ENCODE measurements at places on chromosomes 4 and X.

- DNase-seq: no peak
Observed at GRCh38 chr4:3715061-3715854, 50.9 kb upstream of the ADRA2C start.

DNA sequence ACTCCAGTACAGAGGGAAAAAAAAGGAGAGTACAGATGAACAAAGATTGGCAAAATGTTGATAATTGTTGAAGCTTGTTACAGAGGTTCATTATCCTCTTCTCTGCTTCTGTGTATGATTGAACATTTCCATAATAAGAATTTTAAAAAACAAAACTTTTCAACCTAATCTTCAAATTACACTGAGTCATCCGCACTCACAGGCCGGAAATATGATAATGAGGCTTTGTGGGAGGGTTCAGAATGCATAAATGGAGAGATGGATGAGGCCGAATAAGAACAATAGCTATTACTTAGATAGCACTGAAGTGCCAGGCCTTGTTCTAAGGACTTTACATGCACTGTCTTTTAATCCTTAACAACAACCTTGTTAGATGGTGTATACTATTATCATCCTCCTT, 4.6 kb upstream of the ERCC6L start:
- DNase-seq: no peak

- no peak for DNase-seq
Observed at GRCh38 chr4:44961001-44961755, 234.8 kb upstream of the GNPDA2 start.

GRCh38 chrX:50677789-50678188, 136.2 kb downstream of the SHROOM4 start:
- DNase-seq: no peak

- no peak for DNase-seq
Observed at GRCh38 chr4:91758487-91758886, 545.3 kb upstream of the GRID2 start.

DNA sequence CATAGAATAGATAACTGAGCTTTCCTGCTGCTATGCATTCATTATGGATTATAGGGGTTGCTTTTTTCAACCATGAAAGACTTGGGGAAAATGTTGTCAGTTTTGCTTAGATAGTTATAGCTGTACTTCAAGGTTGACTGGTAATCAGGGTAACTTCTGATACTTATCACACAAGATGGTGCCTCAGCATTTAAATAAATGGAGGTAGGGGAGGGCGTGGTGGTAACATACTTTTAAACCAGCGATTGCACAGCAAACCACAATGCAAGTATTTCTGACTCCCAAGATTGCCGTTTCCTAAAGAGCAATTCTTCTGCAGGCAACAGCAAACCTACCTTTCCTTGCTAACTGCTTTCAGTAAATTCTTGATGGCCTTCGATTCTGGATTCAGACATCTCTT, 1.3 kb downstream of the CXCL10 start:
- DNase-seq: no peak

GRCh38 chrX:47611926-47612325, 7.7 kb downstream of the SYN1 start:
- DNase-seq: no peak

DNA sequence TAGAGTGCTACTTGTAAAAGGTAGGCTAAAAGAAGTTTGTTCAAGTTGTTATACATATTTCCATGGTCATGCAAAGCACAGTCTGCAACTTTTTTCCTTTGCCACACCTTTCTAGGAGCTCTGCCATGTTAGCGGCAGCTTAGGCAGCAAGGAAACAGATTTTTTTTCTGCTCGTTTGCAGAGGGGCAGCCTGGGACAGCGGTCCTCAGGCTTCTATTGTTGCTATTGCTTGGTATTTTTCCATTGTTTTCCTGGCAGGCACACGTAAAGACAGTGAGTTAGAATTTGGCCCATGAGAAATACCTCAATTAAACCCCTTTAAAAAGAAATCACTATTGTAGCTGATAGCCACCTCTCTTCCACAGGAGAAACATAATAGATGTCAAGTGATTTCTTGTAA, 391.4 kb downstream of the SH2D1A start:
- DNase-seq: no peak

- peak; percentile 17 for DNase-seq
Observed at GRCh38 chr4:122150931-122151330, 1.2 kb upstream of the BLTP1 start.

GRCh38 chrX:12657433-12657832, 133.8 kb upstream of the PRPS2 start:
- no peak for DNase-seq

- DNase-seq: no peak
Observed at GRCh38 chr4:70760662-70761061, 38.9 kb downstream of the RUFY3 start.

DNA sequence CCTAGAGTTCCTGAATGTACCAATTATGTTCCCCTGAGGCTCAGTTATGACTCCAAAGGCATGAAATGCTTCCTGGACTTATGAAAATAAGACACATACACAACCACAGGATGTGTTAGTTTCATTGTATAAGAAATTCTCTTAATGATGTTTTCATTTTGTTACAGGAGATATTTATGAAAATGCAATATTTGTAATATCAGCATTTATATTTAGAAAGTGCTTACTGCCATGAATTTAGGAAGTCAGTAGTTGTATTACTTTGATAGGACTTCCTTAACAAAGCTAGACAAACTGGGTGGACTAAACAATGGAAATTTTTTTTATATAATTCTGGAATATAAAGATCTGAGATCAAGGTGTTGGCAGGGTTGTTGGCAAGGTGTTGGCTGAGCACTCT, 572.1 kb upstream of the IGFBP7 start:
- no peak for DNase-seq

DNA sequence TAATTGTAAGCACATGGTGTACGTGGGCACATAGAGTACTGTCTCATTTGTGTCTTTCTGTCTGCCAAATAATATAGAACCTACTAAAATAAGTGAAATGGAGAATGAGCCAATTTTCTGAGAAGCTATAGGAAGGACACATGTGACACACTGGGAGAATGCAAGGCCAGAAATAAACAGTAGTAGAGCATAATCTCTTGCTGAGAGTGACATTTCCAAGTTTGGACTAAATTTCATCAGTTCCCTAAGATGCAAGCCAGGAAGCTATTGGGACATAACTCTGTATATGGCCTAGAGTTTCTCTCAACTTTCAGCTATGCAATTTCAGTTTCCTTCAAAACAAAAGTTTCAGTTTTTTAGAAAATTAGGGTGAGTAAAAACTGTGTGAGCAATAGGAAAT, 638.7 kb downstream of the PCDH18 start:
- DNase-seq: no peak

- no peak for DNase-seq
Observed at GRCh38 chrX:115940348-115940747, 230.2 kb upstream of the AGTR2 start.

DNA sequence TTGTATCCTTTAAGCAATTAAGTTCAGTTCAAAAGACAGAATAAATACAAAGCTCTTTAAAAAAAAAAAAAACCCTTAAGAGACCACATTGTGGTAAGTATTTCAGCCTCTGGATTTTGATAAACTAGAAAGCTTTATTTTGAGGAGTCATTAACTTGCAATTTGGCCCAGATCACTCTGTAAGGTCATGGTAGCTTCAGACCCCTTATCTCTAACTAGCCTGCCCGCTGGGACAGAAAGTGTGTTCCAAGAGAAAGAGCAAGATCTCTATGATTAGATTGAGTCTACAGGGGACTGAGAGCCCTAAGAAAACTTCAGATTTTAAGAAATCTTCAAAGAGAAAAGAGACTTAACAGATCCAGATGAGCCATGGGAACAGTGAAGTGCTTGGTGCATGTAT, 45.6 kb downstream of the GALNT7 start:
- no peak for DNase-seq

- DNase-seq: no peak
Observed at GRCh38 chrX:41127477-41128192, 42.4 kb downstream of the USP9X start.

GRCh38 chr4:2078584-2078983, 19.5 kb downstream of the NAT8L start:
- DNase-seq: no peak

- DNase-seq: no peak
Observed at GRCh38 chrX:100649550-100650356, 5.8 kb downstream of the SRPX2 start.

GRCh38 chr4:110108960-110109359, 89.5 kb downstream of the ELOVL6 start:
- no peak for DNase-seq

- DNase-seq: no peak
Observed at GRCh38 chr4:114597410-114598115, 1.0 kb upstream of the UGT8 start.

DNA sequence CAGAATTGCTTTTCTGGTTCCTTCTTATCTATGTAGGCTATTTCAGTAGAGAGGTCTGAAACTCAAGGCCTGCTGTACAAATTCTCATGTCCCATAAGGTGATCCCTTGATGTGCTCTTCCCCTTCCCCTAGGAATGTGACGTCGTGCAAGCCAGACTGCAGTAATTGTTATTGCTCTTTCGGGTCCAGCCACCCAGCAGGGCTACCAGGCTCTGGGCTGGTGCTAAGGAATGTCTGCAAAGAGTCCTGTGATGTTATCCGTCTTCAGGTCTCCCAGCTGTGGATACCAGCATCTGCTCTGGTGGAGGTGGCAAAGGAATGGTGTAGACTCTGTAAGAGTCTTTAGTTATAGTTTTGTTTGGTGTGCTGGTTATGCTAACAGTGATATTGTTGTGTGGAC, 378.7 kb downstream of the C4orf33 start:
- DNase-seq: no peak

GRCh38 chr4:6520978-6521377, 48.6 kb upstream of the PPP2R2C start:
- no peak for DNase-seq

- DNase-seq: no peak
Observed at GRCh38 chr4:128711361-128711760, 98.1 kb upstream of the JADE1 start.

DNA sequence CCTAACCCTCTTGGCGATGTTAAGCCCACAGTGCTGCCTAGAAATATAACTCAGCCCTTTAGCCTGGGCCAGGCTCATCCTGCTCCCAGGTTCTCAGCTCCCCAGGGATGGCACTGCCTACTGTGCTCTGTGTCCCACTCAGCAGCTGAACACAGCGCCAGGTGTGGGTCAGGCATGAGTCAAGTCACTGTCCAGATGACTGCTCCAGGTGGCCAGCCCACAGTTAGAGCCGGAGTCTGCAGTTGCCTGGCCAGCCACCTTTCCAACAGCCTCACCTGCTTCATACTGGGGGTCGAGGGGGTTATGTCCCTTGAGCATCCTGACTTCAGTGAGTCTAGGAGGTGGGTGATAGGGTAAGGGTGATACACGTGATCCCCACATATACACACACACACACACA, 48.4 kb downstream of the TBC1D14 start:
- DNase-seq: no peak

GRCh38 chrX:149259241-149259640, 245.9 kb downstream of the IDS start:
- DNase-seq: no peak

DNA sequence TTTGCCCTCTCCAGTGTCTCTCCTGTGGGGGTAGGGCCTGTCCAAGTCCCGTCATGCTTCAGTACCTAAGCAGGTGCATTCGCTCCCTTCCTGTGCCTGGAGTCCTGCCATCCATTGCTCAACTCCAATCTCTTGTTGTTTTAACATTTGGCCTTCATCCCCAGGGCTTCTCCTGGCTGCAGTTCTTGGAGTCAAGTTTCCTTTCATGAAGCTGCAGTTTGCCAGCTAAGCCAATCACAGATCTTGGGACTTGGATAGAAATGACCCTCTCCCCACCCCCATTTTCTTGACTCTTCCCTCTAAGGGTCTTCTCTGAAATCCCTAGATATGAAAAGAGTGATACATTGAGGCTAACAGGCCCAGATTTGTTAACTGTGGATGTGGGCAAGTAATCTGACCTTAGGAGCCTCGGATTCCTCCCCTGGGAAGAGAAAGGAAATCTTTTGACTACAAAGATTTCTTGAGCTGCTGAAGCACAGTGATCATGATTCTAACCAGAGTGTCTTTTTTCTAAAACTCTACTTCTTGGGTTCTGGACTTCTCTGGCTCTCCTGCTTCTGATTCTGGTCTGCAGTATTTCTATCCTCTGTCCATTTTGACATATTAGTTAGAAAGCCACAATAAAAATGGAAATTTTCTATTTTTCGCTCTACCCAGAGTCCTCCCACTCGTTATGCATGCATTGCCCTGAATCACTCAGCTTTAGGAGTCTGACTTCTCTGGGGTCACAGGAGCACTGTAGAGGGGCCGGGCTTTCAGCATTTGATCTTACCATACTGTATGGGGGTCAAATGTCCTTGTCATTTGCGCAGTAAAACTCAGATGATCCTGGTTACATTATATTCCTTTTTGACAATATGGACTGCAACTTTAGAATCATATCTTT, 61.0 kb downstream of the CHRNA9 start:
- no peak for DNase-seq

GRCh38 chr4:120653804-120654573, 268.5 kb downstream of the PRDM5 start:
- DNase-seq: no peak

GRCh38 chr4:141339966-141340365, 119.3 kb downstream of the ZNF330 start:
- DNase-seq: no peak

DNA sequence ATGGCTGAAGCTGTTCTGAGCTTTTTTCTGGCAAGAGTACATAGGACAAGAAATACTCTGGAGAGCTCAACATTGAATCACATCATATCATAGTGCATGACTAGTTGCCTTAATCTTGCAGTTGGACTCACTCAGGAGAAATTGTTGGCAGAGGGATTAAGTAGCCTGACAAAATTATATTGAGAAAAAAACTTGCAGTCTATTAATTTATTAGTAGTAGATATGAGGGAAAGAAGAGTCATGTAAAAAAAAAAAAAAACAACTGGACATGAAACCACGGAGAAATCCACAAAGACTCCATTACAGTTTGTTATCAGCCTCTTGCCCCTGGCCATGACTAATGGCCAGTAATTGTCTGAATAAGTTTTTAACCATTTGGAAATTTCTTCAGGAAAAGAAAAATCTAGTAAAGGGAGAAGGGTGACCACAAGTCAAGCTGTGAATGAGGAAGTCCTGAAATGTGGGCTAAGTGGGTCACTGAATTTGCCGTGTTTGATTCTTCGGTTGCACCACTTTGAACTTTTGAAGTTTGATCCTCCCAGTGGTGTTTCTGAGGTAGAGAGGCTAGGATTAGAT, 45.6 kb downstream of the FHL1 start:
- DNase-seq: no peak

DNA sequence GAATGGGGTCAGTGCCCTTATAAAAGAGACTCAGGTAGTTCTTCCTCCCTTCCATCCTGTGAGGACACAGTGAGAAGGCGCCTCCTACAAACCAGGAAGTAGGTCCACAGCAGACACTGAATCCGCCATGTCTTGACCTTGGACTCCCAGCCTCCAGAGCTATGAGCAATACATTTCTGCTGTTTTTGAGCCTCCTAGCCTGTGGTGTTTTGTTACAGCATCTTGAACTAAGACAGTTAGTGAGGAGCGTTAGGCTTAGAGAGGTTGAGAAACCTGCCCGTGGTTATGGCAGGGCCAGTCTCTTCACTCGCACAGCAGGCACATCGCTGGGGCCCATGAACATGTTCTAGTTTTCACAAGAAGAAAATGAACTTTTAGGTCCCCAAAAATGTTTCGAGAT, 19.7 kb downstream of the SHROOM2 start:
- no peak for DNase-seq
